ENCODE measurements at places on chromosomes 16 and 17.

- no peak overlapping the region for H3K27ac ChIP-seq
- no peaks in the 10 kb centered on the region for H3K4me1 ChIP-seq
These were observed 33.4 kb downstream of the CDH13 start for GRCh38 chr16:82660075-82660645.

GRCh38 chr17:37744961-37745800 lies at the start of gene HNF1B:
Gene HNF1B (minus strand): TSS chr17:37745059. CDS start chr17:37744884, 175 bp downstream.
- peak within 1 kb of the TSS; percentile 87 for H3K27ac ChIP-seq
- H3K4me3 ChIP-seq: peak within 1 kb of the TSS; percentile 61
- no peaks in the 10 kb centered on the region for H3K36me3 ChIP-seq
- H3K27me3 ChIP-seq: no peaks in the 10 kb centered on the region
- DNase-seq: peak; percentile 65
- H3K4me1 ChIP-seq: peaks cover 11% of the 10 kb centered on the region

GRCh38 chr17:58352596-58353388 lies 791 bp upstream of the SUPT4H1 start:
- peak overlapping the region; percentile 88 for H3K4me3 ChIP-seq
- DNase-seq: no peak
- no peaks in the 10 kb centered on the region for H3K4me1 ChIP-seq

DNA sequence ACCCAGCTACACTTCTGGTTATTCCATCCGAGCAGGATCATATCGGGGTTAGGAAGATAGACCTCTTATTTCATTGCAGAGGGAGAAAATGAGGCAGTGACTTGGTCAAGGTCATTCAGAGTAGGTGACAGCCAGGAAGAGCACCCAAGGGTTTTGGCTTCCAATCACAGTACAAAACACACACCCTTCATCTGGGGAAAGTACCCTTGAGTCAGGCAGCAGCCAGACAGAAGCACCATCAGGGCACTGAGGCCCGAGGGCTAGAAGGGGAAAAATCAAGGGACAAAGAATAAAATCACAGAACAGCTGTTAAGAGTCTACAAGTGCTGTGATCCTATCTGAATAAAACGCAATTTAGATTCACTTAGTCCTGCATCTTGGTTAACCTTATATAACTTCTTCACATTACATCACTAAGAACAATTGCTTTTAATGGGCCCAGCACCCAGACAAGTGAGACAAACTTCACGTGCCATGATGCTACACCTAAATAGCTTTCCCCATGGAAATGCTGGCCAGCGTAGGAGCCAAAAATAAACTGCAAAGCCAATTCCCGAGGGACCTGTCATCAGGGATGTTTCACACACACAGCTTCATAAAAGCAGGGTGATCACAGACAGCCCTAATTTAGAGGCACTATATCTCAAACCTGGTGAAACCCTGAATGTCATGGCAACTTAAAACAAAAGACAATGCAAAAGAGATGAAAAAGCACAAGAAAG lies 4.9 kb downstream of the UBE2O start:
- DNase-seq: no peak
- no peak overlapping the region for H3K27ac ChIP-seq
- H3K36me3 ChIP-seq: no peaks in the 10 kb centered on the region
- no peaks in the 10 kb centered on the region for H3K27me3 ChIP-seq

- no peak for DNase-seq
- no peaks in the 10 kb centered on the region for H3K27me3 ChIP-seq
- no peaks in the 10 kb centered on the region for H3K36me3 ChIP-seq
These were observed 22.3 kb upstream of the PLLP start for GRCh38 chr16:57306676-57307341.

DNA sequence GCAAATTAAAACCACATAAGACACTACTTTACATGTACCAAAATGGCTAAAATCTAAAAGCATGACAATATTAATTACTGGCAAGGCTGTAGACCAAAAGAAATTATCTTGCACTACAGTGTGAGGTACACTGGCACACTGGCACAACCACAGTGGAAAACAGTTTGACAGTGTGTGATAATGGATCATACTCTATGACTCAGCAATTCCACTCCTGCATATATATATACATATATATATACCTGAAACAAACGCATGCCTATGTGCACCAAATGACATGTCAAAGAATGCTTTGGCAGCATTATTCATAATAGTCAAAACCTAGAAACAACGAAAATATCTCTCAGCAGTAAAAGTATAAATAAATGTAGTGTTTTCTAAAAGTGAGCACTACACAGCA lies 4.6 kb upstream of the DYNLRB2 start:
- H3K36me3 ChIP-seq: no peaks in the 10 kb centered on the region
- H3K4me1 ChIP-seq: peaks cover 4% of the 10 kb centered on the region
- H3K27me3 ChIP-seq: no peaks in the 10 kb centered on the region
- no peak for DNase-seq
- H3K27ac ChIP-seq: no peak overlapping the region

All from right lobe of liver (tissue), 6 donors.